ENCODE measurements at places on chromosomes 5 and 9.

GRCh38 chr9:2465516-2465915, 156.1 kb upstream of the VLDLR start:
- no peak for DNase-seq

GRCh38 chr9:12773562-12773961, 1.3 kb upstream of the LURAP1L start:
- DNase-seq: no peak

GRCh38 chr5:159341906-159342310, 11.6 kb upstream of the IL12B start:
- peak; percentile 9 for DNase-seq

DNA sequence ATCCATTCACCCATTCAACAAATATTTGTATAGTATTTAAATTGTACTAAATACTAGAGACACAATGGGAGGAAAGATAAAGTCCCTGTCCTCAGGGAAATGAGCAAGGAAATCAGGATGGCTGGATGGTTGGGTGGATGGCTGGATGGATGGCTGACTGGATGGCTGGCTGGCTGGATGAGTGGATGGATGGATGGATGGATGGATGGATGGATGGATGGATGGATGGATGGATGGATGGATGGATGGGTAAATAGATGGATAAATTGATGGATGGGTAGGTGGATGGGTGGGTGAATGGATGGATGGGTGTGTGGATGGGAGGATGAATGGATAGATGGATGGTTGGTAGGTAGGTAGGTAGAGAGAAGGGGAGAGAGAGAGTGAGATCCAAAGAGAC, 41.5 kb upstream of the WWC1 start:
- DNase-seq: no peak

- DNase-seq: no peak
These were observed 44.3 kb downstream of the TENT4A start for GRCh38 chr5:6757414-6757969.

DNA sequence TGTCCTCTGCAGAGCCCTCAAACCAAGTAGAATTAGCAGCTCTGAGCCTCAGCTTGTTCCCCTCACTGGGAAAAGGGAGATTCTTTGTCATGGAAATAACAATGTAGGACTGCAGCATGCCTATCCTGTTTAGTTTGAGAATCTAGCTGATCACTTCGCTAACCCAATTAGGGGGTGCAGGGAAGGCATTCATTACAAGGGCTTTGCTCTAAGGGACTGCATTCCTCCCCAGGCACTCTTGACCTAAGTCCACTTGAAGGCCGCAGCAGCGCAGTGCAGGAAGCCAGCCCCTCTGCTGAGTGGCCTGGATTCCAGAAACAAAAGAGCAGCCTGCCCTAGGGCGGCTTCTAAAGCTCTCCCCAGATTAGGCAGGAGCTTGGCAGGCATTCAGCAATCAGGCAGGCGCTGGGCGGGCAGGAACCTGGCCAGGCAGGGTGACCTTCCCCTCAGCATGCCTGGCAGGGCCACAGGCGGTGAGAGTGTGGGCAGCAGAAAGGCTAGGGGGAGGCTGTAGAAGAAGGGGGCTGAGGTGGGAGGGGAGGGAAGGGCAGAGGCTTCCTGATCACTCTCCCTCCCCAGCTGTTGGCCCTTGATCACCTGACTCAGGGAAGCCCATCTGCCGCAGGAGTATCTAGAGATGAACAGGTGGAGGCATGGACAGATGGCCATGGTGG, 24.8 kb downstream of the CCNJL start:
- peak; percentile 7 for DNase-seq

GRCh38 chr5:173246511-173246910, 11.5 kb upstream of the NKX2-5 start:
- no peak for DNase-seq

DNA sequence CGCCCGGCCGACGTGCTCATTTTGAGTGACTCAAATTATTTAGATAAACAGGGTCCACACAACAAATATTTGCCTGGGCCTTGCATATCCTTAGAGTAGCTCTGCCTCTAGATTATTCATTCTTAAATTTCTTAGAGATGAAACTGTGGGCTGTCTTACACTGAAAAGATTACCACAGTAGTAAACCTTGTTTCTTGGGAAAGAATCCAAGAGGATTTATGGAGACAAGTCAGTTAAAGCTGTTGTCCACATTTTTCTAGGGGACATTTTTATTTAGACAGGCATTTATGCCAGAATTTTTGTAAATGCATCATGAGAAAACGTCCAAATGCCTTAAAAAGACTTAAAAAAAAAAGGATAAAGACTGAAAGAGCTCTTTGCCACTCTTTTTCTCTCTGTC, 32.6 kb upstream of the RANBP3L start:
- no peak for DNase-seq

- no peak for DNase-seq
These were observed 259.1 kb downstream of the SYK start for GRCh38 chr9:91060520-91061343.

GRCh38 chr9:137233143-137233980, 2.7 kb downstream of the SLC34A3 start:
- no peak for DNase-seq

- DNase-seq: no peak
These were observed 50.3 kb downstream of the MAMDC2 start for GRCh38 chr9:70093944-70094343.

DNA sequence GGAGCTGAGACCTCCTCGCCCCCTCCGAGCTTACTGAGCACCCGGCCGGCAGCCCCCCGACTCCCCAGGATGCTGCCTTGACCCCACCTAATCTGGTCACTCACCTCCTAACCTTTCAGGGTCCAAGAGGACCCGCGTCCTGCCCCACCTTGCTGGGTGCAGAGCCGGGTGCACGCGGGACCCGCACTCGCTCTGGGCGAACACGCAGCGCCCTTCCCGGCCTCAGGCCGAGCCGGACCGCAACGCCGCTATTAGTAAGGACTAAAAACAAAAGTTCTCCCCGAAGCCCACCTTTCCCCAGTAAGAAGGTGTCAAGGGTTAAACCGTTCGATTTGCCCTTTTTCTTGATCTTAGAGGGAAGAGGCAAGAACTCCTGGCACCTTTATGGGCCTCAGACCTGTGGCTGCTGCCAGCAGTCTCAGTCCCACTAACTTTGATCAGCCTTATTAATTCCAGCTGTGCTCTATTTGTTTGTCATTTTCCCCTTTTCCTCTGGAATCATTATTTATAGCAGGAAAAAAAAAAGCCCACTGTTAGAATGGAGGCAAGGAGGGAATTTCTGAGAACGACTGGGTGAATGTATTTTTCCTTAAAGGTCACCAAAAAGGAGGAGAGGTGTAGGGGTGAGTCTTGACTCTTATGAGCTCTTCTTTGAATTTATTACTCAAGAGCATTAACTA, 10.5 kb downstream of the IRX2 start:
- no peak for DNase-seq

GRCh38 chr9:114583371-114584155, 4.0 kb upstream of the ATP6V1G1 start:
- no peak for DNase-seq

- no peak for DNase-seq
These were observed 60.7 kb downstream of the NSD1 start for GRCh38 chr5:177194268-177194667.

DNA sequence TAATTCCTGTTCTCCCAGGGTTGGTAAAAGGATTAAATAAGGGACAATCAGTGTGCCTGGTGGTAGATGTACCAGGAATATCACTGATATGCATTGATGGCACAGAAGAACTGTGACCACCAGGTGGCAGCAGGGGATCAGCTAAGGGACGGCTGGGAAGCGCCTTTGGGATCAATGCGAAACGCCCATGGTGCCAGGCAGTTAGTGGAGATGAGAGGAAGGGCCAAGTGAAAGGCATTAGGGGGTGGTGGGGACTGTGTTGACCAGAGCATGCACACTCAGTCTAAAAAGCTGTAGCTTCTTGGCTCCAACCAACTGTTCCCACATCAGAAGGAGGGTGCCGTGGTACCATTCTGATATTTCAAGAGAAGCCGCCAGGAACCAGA, 55.6 kb downstream of the ARHGEF37 start:
- peak; percentile 62 for DNase-seq

GRCh38 chr5:115947260-115947659, 15.0 kb upstream of the LVRN start:
- no peak for DNase-seq

DNA sequence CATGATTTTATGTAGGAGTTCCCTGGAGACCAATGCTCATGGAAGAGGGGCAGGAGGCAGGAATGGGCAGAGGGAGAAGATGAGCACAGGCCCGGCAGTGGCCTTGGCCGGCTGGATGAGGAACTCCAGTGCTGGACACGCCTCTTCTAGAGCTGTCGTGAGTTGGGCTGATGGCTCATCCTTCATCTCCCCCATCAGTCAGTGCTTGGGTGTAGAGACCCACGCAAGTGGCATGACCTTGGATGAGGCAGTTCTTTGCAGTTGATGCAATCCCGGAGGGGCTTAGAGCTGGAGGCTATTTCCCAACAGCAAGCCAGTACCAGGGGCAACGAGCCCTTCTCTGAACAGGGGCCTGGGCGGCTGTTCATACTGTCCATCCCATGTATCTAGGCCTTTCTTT, 25.5 kb upstream of the ARAP3 start:
- no peak for DNase-seq
